ENCODE measurements at places on chromosomes 1 and 21. TPM values are rescaled to one million over a fixed set of nuclear protein-coding genes. Genes with fewer than 3 reads are reported as not detected.
A peak's percentile ranks its signal among the peaks of the same experiment; 100 is the strongest.

RAD54L gene
- total RNA-seq = not detected

RAB25 gene
- not detected for total RNA-seq

GRCh38 chr1:241827264-241827663 is 20.7 kb upstream of the EXO1 start:
- no peak for DNase-seq

- DNase-seq = no peak
Measured at GRCh38 chr1:152737997-152738396, 19.8 kb upstream of the KPRP start.

DNA sequence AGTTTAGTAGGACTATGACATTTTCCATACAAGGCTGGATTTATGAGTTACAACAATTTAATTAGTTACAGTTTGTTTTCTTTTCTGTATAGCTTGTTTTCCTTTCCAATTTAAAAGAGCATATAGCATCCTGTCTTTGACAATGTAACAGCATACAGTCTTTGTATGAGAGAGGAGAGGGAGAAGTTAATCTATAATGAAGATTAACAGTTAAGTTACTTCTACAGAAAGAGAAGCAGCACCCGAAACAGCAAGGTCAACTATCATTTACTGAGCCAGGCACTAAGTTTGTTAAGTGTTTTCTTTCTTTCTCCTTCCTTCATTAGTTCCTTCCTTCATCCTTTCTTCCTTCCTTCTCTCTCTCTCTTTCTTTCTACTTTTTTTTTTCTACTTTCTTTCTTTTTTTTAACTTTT is 52.3 kb upstream of the RAB4A start:
- no peak for DNase-seq

DNA sequence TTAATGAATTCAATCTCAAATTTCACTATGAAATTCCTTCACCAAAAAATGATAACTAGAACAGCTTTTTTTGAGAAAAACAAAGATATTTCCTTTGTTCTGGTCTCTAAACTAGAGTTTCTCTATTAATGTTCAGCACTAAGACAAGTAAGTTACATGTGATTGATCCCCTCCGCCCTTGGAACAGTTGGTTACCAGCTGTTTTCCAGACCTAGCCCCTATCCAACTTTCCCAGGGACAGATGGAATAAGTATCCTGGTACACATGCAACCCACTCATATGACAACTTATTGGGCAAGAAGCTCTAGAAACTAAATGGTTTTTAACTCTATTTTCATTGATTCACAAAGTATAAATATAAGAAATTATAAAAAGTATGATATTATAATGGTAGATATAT is 140.4 kb downstream of the COP1 start:
- no peak for DNase-seq

DNA sequence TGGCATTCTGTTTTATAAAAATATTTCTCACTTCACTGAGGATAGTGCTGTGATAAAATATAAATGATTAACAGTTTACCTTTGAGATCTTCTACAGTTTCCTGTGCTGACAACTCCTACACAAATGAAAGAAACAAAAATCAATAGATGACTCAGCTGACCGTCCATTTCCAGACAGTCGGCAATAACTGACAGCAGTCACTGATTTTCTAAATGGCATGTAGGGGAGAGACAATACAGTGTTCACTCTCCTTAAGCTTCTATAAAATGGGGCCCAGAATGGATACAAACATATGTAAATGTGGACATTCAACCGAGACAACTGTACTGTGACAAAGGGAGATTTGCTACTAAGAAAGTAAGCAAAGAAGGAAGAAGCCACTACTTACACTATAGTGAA is 34.3 kb downstream of the PCNX2 start:
- no peak for DNase-seq

- no peak for DNase-seq
Measured at GRCh38 chr1:228830185-228830953, 95.1 kb downstream of the RHOU start.

DNA sequence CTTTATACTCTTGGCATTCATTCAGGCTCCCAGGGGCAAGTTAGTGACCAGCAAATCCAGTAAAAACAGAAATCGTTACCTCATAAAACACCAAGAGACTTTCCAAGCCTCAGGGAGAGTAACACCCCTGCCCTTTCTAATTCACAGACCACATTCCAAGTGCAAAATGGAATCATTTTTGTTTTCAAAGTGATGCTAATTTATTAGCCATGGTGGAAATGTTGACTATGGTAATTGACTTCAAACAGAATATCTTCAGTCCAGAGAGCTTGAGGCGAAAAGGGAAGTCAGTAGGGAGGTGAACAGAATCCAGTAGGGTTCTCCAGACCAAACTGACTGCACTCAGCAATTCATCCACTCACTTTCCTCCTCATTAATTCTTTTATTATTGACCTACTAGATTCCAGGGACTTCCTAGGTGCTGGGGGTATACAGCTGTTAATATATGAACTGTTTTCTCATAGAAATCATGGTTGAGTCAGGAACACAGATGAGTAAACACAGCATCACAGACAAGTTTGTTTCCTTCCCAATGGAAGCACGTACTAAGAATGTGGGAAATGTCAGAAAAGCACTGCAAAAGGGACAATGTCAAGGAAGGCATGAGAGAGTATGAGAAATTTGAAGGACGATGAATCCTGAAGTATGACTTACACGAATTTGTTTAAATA is 388.5 kb upstream of the C1orf87 start:
- DNase-seq = no peak

DNA sequence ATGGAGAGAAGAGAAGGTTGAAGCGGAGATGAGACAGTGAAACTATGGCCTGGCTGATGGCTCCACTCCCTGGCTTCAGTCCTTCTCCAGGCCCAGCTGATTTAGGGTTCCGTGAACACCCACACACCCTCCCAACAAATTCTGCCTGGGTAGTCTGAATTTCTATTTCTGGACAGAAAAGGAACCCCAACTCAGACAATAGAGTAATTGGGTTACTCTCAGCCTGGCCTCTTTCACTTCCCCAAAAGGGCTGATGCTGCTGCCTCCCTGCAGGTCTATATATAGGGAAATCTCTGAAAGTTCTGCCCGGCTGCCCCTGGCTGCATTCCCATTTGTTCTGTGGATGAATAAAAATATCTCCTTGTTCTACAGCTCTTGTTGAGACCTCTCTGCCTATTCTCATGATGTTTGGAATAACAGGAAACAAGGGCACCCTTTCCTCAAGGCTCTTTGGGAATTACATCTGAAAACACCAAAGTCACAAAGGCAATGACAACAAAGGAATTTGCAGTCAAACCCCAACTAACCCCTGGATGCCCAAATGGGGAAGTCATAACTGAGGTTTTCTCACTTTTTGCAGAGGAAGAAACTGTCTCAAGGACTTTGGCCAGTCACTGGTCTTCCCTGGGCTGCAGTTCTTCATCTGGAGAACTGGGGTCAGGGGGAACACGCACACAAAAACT is 11.4 kb upstream of the ZSCAN20 start:
- no peak for DNase-seq

- peak; percentile 69 for DNase-seq
Measured at GRCh38 chr1:899636-900317, 23.9 kb upstream of the SAMD11 start.

Data from mesenteric fat pad (tissue), 1 donor.